ENCODE measurements at places on chromosomes 5 and 9.

- no peaks in the 10 kb centered on the region for H3K27me3 ChIP-seq
- H3K4me1 ChIP-seq: no peaks in the 10 kb centered on the region
- no peak for DNase-seq
- H3K4me3 ChIP-seq: no peak overlapping the region
- no peak overlapping the region for H3K27ac ChIP-seq
Observed at GRCh38 chr9:135269912-135270830, 182.7 kb downstream of the OLFM1 start.

- DNase-seq: no peak
- no peak overlapping the region for H3K27ac ChIP-seq
- H3K36me3 ChIP-seq: no peaks in the 10 kb centered on the region
- no peak overlapping the region for H3K4me3 ChIP-seq
- H3K27me3 ChIP-seq: no peaks in the 10 kb centered on the region
- peaks cover 1% of the 10 kb centered on the region for H3K4me1 ChIP-seq
Observed at GRCh38 chr9:76462126-76462525, 3.1 kb downstream of the GCNT1 start.

- H3K4me3 ChIP-seq: no peak overlapping the region
- H3K27ac ChIP-seq: no peak overlapping the region
- H3K27me3 ChIP-seq: no peaks in the 10 kb centered on the region
- no peaks in the 10 kb centered on the region for H3K4me1 ChIP-seq
- DNase-seq: no peak
Observed at GRCh38 chr5:149060325-149060724, 2.5 kb downstream of the SH3TC2 start.

DNA sequence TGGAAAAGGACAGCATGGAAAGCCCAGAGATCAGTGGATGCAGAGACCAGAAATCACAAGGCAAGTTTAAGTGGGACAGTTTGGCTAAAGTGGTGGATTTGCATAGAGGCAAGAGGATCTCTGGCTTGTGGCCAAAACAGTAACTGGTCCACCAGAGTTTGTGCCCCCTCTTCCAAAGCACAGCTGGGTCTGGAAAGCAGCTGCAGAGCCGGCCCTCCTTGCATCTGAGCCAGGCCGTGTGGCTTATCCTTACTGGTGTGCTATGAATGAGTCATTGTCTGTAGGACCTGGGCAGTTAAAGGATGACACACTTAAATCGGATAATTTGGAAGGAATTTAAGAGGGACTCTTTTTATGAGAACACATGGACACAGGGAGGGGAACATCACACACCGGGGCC, 146.6 kb downstream of the PIP5K1B start:
- no peaks in the 10 kb centered on the region for H3K27me3 ChIP-seq
- DNase-seq: no peak
- no peaks in the 10 kb centered on the region for H3K36me3 ChIP-seq

DNA sequence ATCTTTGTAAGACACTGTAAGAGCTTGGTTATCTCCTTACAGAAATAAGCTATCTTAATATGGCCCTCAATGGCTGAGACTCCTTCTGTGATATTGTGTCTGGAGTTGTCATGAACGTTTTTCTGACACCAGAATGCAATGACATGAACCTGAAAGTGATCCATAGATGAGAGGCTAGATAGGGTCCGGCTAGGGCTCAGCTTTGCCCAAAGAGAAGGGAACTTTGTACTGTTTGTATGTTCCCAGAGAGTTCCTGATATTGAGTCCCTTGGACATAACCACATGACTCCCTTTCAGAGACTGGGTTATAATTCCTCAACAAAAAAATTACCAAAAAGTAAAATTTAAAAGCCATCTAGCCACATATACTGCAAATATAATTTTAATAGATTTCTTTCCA, 575.8 kb upstream of the CLINT1 start:
- H3K27ac ChIP-seq: no peak overlapping the region
- no peaks in the 10 kb centered on the region for H3K36me3 ChIP-seq
- peaks cover 3% of the 10 kb centered on the region for H3K4me1 ChIP-seq
- H3K4me3 ChIP-seq: no peak overlapping the region
- no peak for DNase-seq
- no peaks in the 10 kb centered on the region for H3K27me3 ChIP-seq

DNA sequence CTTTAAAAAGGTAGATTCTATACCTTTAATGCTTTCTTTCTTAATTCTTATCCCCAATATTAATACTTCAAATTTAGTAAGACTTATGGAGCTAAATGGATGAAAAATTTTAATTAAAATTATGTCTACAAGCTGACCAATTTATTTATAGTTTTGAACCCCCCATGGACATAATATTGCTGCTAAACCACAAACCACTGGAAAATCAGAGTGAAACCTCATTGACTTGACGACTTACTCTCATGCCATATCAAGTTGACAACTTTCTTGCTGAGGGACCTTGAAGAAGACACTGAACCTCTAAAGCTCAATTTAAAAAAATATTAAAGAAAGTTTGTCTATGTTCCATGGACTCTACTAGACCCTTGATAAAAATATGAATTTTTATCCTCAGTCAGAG, 653.7 kb downstream of the TLE1 start:
- no peaks in the 10 kb centered on the region for H3K36me3 ChIP-seq
- H3K27ac ChIP-seq: no peak overlapping the region
- H3K4me3 ChIP-seq: no peak overlapping the region
- no peaks in the 10 kb centered on the region for H3K27me3 ChIP-seq
- no peak for DNase-seq

All from ovary (tissue), 10 donors.